ENCODE measurements at places on chromosomes 2 and 18.

- DNase-seq = no peak
Measured at GRCh38 chr2:239816576-239817467, 208.3 kb downstream of the NDUFA10 start.

DNA sequence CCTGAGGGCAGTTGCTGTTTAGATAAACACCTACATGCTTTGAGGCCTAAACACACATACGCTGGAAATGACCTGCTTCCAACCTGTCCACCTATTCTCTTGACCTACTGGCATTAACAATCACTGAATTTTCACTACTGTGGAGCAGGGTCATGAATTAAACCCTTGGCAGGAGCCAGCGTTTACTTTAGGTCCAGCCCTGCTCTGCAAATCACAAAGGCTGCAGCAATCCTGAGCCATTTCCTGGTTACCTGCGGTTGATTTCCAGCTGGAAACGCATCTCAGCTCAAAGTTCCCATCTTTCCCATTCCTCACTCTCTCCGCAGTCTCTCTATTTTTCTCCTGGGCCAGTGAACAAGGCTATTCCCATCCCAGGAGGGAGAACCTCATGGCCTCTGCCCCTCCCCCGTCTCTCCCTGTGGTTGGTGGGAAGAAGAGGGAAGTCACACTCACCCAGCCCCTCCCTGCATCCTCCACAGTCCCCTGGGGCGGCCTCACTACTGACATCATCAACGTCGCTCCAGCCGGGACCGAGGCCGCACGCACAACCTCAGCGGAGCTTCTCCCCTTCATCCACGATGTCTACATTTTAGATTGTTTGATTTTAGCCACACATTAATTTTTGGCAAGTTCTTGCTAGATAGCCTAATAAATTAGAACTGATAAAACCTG, 84.5 kb upstream of the SNTG2 start:
- no peak for DNase-seq

GRCh38 chr18:59994357-59994756, 94.6 kb downstream of the PMAIP1 start:
- no peak for DNase-seq

GRCh38 chr2:64524604-64525316, 632 bp downstream of the AFTPH start:
- DNase-seq = peak; percentile 31

DNA sequence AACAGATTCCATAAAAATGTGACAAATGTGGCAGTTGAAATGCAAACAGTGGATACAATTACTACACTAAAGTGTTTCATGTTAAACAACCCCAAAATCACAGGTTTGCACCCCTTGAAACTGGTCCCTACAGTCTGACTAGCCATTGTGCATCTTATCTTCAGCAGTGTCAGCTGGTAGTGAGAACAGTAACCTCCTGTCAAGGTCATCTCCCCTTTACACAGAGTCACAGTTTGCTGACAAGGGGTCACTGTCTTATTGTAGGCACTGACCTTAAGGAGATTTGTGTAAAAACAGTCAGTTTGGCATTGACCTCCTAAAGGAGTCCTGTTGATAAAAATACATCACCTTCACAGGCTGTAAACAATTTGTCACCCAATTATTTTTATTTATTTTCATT, 37.3 kb upstream of the TTC21B start:
- no peak for DNase-seq

GRCh38 chr2:217160103-217160743, 300.4 kb upstream of the TNP1 start:
- no peak for DNase-seq

DNA sequence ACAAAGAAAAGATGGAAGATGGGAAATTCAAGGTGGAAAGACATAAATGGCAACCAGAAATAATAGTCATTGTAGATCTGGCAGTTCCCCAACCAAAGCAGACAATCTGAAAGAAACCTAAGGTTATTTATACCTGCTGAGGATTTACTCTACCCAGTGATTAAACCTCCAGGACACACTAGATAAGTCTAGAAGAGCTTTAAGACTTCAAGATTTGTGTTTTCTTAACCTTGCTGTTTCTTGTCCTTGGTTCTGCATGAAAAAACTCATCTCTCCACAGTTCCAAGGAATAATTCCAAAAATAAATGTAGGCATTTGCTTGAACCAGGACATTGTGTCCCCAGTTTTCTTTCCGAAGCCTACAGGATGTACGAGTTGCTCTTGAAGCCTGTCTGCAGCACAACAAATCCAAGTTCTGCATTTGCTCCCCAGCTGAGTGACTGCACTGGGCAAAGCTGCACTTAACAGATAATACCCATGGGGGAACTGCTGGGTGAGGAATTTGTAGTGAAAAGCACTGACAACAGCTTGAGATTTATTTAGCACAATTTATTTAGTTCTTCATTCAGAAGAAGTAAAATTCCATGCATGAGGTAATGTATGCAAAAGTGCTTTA, 19.8 kb downstream of the DTNA start:
- no peak for DNase-seq

- DNase-seq = no peak
Measured at GRCh38 chr2:109284826-109285225, 155.8 kb downstream of the SH3RF3 start.

- no peak for DNase-seq
Measured at GRCh38 chr2:19885791-19886190, 16.0 kb downstream of the TTC32 start.

GRCh38 chr2:112893752-112894151, 17.2 kb upstream of the IL37 start:
- DNase-seq = no peak

DNA sequence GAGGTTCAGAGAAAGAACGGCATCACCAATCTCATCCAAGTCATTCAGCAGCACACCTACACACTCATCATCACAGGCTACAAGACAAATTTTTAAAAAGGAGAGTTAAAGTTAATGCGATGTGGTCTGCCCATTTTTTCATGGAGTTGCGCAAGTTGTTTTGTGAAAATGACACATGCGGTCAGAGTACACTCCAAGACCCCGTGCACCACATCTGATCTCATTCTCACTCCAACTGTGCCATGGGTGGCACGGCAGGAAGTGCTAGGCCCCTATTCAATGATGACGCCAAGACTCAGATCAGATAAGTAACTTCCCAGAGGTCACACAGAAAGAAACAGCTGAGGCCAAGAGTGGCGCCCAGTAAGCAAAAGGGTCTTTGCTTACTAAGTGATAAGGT, 119.8 kb downstream of the LAMA1 start:
- DNase-seq = no peak

DNA sequence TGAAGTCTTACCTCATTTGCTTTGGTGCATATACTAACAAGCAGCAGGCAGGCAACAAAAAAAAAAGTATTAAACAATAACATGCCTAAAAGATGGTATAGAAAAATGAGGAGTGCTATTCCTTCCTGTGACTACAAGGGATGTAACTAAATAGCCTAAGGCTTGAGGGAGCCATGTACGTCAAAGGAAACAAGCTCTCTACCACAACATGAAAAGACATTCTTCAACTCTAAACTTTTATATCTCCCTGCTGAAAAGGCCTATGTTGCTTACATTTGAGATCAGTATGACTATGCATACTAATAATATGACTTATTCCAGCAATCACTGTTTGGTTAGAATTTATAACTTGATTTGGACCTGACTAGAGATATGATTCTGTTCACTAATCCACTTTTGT, 347.9 kb downstream of the ADCYAP1 start:
- DNase-seq = no peak

GRCh38 chr2:101779656-101780055, 82.1 kb downstream of the MAP4K4 start:
- no peak for DNase-seq

- no peak for DNase-seq
Measured at GRCh38 chr2:160054984-160055725, 7.3 kb downstream of the PLA2R1 start.

All from CD4-positive, alpha-beta T cell treated with Interleukin-1 beta for 1 hour (primary cell).